ENCODE measurements at places on chromosomes 7 and 10.

DNA sequence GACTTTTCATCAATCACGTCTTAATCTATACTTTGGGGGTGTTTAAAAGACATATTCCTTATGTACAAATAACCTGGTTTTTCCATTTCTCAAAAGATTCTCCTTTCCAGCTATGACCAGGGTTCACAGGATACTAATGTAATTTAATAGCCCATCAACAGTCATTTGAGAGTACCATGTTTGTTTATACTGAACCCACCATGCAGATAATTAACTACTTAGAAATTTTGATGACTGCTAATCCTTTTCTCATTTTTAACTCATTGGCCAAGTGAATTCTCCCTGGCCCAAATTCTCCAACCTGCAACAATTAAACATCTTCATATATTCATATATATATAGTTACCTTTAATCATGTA lies 28.8 kb upstream of the KMT2E start:
- DNase-seq: no peak

- DNase-seq: no peak
Measured at GRCh38 chr7:25215694-25216335, 12.5 kb downstream of the NPVF start.

DNA sequence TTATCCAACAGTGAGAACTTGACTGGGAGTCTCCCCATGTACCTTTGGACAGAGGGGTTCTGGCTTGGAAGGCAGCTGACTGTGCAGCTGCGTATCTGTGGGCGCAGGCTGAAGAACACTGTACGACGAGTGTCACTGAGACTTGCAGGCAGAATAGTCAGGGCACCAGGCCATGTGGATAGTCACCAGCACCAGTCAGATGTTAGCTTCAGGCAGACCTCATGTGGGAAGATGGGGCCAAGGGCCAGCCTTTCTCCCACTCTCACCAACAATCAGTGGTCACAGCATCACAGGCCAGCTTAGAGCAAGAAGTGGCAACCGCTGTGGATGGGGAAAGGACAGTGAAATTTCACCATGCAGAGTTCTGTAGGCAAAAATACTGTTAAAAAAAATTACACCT lies 43.4 kb upstream of the GJD4 start:
- DNase-seq: no peak

- DNase-seq: no peak
Measured at GRCh38 chr10:73493781-73494180, 2.0 kb downstream of the PPP3CB start.

DNA sequence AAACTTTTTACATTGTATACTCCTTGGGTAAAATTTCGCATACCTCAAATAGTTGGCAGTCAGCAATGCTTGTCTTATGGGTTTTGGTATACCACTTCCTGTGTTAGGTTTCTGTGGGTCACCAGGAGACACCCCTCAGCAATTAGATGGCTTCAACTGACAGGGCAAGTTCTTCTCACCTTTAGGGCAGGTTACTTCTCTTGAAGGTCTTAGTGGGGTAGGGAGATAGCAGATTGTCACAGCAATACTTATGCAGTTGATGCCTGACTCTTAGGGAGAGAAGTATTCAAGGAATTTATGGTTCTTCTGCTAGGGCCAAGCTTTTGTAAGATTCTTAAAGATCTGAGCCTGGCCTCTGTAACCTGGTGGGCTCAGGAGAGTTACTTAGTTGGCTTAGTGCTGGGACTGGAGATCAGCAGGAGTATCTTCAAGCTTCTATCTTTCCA lies 42.9 kb downstream of the MKLN1 start:
- no peak for DNase-seq

GRCh38 chr10:102781921-102782557 lies 38.3 kb downstream of the WBP1L start:
- no peak for DNase-seq

- no peak for DNase-seq
Measured at GRCh38 chr7:140489026-140489359, 9.7 kb upstream of the MKRN1 start.

GRCh38 chr10:82914655-82915136 lies 1039.7 kb downstream of the NRG3 start:
- no peak for DNase-seq

- DNase-seq: no peak
Measured at GRCh38 chr7:148670374-148670773, 28.3 kb upstream of the CUL1 start.

DNA sequence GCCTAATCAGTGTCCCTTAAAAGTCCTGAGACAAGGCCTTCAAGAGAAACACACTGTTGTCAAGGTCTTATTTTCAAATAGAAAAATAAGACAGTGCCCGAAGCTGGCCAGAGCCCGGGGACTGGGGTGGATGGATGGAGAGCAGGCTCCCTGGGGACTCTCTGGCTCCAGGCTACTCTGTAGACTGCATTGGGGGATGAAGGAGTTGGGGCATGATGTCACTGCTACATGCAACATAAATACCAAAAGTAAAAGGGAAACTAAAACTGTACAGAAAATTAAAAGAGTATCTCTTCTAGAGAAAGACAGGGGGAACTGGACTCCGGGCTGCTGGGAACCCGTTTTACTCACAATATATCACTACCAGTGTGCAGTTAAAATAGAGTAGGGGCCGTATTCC lies 629.8 kb downstream of the KCNMA1 start:
- no peak for DNase-seq

GRCh38 chr7:6169805-6170520 lies 102.5 kb downstream of the CYTH3 start:
- DNase-seq: no peak

DNA sequence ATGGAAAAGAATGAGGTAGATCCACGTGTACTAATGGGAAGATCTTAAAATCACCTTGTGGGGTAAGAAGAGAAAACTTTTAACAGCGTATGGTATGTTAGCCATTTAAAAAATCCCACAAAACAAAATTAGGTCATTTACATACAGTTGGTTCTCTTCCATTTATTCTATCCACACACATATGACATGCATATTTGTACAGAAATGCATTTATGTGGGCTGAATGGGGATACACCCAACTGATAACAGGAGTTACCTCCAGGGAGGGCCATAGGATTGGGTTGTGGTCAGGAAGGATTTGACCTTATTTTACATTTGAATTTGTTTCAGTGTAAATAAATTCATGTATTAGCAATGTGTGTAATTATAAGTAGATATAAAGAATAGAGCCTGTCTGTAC lies 71.5 kb downstream of the MCMBP start:
- no peak for DNase-seq

DNA sequence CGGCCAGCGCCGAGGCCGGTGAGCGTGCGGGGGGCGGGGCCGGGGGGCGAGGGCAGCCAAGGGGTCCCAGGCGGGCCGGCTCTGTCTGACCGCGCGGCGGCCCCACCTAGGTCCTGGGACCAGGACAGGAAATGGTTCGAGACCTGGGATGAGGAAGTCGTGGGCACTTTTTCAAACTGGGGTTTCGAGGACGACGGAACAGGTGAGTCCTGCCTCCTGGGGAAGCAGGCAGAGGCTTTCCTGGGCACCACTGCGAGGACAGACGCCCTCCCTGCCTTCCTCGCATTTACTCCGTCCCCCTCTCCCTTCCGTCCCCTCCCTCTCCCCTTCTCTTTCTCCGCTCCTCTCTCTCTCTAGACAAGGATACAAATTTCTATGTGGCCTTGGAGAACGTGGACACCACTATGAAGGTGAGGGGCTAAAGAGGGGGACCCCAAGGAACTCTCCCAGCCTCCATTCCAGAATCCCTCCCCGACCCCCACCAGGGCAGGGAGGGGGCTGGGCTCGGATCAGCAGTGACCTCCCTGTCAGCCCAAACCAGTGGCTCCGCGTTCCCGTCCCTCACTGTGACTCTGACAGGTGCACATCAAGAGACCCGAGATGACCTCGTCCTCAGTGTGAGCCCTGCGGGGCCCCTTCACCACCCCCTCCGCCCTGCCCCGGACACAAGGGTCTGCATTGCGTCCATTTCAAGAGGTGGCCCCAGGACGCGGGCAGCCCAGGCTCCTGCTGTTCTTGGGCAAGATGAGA lies 2.6 kb upstream of the MUC12 start:
- no peak for DNase-seq

GRCh38 chr7:117113871-117114270 lies 160.6 kb downstream of the ST7 start:
- DNase-seq: no peak

- DNase-seq: no peak
Measured at GRCh38 chr7:18175801-18176450, 148.3 kb upstream of the PRPS1L1 start.

GRCh38 chr10:92829042-92829785 lies 19.1 kb upstream of the EXOC6 start:
- no peak for DNase-seq

GRCh38 chr7:121391686-121392085 lies 4.4 kb downstream of the FAM3C start:
- DNase-seq: no peak

DNA sequence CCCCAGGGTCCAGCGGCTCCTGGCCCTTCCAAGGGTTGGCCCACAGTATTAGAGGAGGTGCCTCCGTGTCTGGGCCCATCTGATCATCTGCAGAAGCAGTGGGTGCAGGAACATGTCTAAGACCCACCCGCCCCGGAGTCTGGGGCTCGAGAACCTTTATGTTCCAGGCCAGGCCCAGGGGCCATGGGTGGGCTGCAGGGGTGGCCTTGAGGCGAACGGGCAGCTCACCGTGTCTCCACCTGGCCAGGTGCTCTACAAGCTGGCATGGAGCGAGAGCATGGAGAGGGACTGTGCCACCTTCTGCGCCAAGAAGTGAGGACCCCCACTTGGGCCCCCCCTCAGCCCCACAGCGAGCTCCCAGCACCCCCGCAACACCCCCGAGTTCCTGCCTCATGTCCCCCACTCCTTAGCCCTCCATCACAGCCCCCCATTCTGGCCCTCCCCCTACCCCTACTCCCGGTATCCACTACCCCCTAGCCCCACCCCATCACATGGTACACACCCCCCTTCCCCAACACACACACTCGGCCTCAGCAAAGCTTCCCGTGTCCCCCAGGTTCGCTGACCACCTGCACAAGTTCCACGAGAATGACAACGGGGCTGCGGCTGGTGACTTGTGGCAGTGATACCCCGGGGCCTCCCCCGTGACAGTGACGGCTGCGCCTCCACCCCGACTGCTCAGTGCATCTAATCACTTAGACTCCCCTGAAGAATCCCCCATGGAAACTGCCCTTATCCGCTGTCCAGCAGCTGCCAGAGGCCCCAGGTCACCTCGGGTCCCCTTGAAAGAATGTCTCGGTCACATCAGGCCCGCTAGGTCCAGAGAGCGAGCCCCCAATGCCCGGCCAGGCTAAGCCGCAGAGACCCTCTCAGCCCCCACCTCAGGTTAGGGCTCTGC lies 4.0 kb upstream of the SH2B2 start:
- DNase-seq: no peak

DNA sequence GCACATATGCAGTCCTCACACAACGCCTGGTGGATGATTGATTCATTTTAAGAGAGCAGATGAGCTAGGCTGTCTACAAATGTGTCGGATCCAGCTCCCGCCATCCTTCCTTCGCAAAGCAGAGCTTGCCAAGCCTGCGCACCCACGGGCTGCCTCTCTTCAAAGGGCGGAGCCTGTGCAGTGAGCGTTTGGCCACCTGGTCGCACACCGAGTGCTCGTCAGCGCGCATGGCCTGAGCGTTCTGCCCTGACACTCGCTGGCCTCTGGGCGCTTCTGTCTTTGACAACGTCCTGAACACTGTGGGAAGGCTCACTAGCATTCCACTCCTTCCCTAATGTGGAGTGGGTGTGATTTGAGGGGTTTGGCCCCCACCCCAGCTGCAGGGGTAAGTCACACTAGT lies 47.1 kb upstream of the TMEM72 start:
- DNase-seq: no peak

DNA sequence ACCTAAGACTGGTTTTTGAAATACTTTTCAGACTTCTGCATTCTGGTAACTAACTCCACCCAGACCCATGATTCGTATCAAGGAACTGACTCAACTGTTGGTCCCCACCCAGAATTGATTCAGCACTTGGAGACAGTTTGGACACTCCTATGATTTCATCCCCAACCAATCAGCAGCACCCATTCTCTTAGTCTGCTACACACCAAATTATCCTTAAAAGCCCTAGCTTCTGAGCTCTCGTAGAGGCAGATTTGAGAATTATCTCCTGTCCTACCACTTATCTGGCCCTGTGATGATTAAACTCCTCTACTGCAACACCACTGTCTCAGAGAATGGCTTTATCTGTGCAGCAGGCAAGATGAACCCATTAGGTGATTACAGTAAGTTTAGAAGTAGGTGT lies 7.7 kb upstream of the GSTO1 start:
- DNase-seq: no peak

DNA sequence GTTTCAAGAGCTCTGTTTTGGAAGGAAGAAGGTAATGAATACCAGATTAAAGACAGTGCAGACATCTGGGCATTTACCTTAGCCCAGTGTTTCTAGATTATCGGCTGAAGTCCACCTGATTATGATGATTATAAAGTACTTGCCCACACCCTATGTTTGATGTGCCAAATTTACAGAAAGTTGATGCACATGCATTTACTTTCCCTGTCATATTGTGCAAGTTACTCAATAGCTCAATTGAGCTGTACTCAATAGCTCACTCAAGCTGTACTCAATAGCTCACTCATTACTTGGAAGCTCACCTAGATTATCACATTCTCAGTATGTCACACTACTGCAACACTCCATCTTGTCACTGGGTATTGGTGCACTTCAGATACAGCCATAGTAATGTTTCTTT lies 13.5 kb downstream of the MGAM start:
- no peak for DNase-seq

- DNase-seq: no peak
Measured at GRCh38 chr7:17097668-17098297, 200.7 kb upstream of the AHR start.

DNA sequence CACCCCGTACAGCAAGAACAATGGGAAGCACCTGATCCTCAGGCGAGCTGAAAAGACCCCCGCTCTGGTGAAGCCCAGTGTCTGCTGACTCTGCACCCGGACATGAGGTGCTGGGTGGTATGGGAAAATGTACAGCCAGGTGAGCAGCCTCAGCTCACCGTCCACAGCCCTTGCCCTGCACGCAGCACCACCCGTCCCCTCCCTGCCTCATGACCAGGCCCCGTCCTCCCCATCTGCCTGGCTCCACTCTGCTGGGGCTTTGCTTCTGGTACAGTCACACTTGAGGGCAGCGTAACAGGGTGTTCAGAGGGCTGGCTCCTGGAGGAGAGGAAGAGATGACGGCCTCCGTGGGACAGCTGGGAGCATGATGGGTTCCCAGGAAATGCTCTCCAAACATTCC lies 49.1 kb downstream of the NCAPG2 start:
- DNase-seq: no peak

- DNase-seq: no peak
Measured at GRCh38 chr10:30583778-30584415, 45.7 kb downstream of the LYZL2 start.

GRCh38 chr7:55100544-55101327 lies 81.9 kb downstream of the EGFR start:
- no peak for DNase-seq

DNA sequence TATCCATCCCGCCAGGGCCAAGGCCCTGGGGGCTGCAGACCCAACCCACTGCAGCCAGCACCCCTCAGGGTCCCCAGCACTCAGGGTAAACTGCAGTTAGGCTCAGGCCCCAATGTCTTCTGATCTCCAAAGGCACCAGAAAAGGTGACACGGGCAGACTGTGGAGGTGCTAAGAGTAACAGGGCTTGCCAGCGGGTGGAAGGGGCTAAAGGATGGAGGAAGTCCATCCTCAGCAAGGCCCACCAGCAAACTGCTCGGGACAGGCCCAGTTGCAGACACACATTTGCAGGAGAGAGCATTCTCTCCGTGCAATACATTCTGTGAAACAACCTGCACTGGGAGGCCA lies 95.6 kb upstream of the DDC start:
- DNase-seq: no peak

- DNase-seq: no peak
Measured at GRCh38 chr7:115299397-115300037, 377.6 kb downstream of the MDFIC start.
